ENCODE measurements at places on chromosomes 6 and 20.

GRCh38 chr6:35021004-35021403 lies 120.1 kb downstream of the TCP11 start:
- no peak for DNase-seq

DNA sequence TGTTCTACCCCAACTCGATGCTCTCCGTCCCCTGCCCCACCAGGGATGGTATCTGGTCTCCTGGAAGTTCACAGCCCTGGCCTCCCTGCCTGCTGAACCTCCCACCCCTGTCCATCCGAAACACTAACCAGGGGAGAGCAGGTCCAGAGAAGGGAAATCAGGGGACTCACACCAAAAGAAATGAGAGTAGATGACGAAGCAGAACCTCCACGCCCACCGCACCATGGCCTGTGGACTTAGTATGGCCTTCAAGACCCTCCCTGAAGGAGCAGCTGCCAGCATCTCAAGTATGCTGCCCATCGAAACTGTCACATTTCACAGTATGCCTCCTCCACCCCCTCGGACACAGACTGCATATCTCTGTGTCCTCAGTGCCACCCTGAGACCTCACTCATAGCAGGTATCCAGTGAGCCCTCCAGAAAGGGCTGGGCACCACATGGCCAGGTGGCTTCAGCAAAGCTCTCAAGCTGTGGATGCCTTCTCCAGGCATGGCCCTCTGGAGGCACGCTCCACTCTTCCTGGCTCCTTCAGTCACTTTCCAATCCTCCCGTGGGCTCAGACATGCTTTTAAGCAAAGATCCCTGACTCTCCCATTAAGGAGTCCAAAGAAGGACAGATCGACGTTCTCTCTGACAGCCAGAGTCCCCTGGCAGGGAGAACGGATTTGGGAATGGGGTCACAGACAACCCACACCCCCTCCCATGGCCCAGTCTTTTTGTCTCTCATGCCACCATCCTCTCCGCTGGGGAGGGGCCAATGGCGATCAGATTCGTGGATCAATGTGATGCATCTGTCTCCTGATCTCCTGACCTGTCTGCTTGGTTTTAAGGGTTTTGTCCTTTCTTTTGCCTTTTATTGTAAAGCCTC lies 158.4 kb downstream of the ANKRD60 start:
- DNase-seq, result no peak

DNA sequence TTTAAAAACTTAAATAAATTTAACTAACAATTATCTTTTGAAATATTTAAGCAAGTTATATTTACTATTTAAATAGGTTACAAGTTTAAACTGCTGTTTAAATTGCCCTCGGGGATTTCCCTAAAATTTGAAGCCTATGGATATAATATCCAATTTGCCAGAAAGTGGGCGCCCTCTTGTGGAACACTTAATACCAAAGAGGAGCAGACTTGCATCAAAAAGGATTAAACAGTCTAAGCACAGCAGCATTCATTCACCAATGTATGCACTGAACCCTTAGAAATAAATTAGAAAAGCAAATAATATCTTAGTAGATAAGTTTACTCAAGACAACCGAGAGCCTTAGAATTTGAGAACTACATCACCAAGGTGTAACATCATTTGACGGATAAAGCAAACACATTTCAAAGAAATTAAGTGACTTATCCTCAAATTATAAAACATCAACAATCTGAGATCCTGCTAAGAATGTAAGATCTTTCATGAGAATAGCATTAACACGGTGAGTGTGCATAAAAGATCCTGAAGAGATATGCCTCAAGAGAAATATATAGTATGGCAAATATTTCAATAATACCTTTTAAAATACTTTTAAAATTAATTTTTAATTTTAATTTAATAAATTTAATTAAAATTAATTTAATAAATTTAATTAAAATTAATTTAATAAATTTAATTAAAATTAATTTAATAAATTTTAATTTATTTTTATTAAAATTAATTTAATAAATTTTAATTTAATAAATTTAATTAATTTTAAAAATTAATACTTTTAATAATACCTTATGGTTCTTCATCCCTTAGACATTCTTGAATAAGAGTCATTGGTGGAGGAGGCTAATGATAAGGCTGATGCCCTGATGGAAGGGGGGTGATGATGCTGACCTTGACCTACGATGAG lies 11.5 kb upstream of the MEP1A start:
- DNase-seq, result peak; percentile 34

GRCh38 chr6:617456-618100 lies 39.3 kb downstream of the HUS1B start:
- DNase-seq, result no peak

- no peak for DNase-seq
These were observed 43.3 kb downstream of the LRRC1 start for GRCh38 chr6:53837865-53838769.

GRCh38 chr6:167087857-167088354 lies 35.0 kb upstream of the CCR6 start:
- no peak for DNase-seq

DNA sequence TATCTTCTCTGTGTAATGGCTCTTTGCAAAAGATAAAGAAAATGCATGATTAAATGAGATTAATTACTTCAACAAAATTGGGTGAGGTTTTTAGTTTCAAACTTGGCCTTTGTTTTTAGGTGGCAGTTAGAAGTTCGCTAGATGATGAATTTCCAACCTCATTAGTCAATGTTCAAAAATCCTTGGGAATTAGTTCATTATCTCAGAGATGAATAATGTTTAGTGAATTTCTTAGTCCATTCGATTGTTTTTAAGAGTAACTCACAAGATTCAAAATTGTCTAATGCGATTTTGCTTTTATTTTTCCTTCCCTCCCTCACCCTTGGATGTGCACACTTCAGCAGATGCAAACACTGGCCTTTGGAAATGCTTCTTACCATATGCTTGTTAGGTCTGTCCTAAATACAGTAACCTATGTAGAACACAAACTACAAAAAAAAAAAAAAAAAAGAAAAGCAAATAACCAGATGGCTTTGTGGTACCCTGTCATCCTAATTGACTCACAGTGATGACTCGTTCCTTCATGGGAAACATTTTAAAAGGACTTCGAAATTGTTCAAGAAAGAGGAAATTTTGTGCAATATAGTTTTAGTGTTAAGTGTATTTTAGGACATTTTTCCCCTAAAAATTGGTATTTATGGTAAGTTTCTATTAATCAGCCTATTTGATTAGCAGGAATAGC lies 66.7 kb downstream of the FAM229B start:
- DNase-seq, result no peak

DNA sequence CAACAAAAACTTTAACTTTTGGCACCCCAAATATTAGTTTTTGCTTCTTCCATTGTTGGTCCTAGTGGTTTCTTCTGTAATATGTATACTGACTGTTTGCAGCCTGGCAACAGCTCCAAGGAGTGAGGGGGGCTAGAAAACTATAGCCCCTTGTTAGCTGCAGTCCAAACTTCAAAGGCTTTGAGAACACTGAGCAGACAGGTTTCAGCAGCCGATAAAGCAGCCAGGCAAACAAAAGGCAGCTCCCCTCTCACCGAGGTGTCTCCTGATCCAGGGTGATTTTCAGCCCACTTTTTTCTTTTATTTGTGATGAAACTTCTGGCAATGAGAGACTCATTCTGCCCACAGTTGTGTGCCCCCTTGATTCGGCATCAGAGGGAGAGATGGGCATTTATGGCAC lies 80.7 kb downstream of the OLIG3 start:
- no peak for DNase-seq

GRCh38 chr6:3593161-3593560 lies 136.3 kb upstream of the SLC22A23 start:
- no peak for DNase-seq

DNA sequence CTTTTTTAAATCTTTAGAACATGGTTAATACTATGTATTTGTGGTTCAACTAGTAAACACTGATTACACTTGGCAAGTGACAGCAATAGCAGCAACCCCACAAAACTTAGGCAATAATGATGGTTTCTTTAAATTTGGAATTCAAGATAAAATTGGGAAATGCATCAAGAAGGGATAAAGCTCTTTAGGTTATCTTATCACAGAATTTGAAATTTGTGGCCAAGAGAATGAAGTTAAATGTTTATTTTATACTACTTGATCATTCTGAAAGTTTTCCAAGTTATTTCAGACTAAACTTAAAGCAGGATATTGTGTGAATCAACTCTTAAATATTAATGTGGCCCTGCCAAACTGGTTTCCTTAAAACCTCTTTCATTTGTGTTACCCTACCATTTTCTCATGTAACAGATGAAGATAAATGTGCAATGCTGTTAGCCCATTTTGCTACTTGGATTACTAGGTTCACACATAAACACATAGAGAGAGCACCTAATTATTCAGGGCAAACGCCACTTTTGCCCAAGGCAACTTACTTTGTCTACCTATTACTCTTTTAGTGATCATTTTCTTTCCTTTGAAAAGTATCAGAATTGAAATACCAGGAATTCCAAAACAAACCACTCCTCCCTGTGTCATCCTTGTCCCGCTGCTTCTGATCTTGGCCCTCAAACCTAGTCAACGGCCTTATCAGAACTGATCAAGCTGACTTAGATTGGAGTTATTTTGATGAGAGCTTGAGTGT lies 186.7 kb upstream of the TENT5A start:
- no peak for DNase-seq

DNA sequence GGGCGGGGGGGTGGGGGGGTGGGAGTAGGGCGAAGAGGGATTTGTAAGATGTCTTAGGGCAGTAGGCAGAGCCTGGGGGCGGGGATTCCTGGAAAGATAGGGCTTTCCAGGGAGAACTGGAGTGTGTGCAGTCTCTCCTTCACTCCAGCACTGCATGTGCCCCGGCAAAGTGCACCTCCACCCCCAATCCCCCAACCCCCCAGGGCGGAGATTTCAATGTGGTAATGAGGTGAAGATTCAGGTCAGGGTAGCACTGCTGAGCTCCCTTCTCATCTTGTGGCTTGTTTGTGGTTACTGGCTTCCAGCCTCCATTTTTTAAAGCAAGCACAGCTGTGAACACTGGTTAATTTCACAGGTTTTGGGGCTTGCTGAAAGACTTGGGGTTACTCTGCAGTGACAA lies 5.9 kb downstream of the TMEM239 start:
- DNase-seq, result no peak

- DNase-seq, result peak; percentile 50
These were observed 18.4 kb upstream of the AKAP7 start for GRCh38 chr6:131116755-131117360.

- DNase-seq, result no peak
These were observed 71.2 kb downstream of the ME1 start for GRCh38 chr6:83359638-83360037.

GRCh38 chr6:26592649-26593048 lies 4.1 kb upstream of the ABT1 start:
- DNase-seq, result no peak

DNA sequence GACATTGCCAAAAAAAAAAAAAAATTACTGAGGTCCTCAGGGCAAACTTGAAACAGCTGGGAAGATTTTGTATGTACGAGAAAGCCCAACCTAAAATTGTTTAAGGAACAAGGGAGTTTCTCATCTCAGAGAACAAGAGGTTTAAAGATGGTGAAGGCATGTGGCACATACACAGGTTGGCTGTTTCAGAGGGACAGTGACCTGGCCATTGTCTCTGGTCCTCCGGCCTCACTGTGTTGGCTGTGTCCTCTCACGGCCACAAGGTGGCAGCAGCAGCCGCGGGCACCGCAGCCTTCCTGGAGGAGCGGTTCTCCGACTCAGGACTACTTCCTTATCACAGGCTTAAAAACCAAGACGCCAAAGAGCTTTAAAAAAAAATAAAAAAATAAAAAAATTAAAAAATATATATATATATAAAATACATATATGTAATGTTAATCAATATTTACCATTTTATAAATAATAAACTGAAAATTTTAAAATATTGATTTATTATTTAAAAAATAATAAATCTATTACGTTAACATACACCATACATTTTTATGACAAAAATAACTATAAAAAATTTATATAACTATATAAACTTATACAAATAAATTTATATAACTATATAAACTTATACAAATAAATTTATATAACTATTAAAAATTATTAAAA lies 52.8 kb downstream of the GTF2H5 start:
- DNase-seq, result no peak

DNA sequence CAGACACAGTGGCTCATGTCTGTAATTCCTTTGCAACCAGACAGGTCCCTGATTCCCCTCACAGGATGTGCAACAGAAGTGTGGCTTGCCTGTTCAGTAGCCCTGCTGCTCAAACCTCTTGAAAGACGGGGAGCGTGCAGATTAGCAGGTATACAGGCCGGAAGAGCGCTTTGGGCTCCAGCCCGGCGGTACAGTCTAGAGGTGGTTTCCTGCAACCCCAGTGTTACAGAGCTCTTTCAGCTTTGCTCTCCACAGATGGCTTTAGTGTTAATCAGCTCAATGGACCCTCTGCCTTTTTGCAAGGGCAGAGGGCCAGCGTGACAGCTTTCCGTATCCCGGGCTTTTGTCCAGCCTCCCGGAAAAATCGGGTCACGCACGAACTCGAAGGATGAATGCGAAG lies 67.2 kb upstream of the TNFRSF21 start:
- DNase-seq, result no peak

GRCh38 chr6:137804637-137805036 lies 62.4 kb upstream of the TNFAIP3 start:
- DNase-seq, result no peak

DNA sequence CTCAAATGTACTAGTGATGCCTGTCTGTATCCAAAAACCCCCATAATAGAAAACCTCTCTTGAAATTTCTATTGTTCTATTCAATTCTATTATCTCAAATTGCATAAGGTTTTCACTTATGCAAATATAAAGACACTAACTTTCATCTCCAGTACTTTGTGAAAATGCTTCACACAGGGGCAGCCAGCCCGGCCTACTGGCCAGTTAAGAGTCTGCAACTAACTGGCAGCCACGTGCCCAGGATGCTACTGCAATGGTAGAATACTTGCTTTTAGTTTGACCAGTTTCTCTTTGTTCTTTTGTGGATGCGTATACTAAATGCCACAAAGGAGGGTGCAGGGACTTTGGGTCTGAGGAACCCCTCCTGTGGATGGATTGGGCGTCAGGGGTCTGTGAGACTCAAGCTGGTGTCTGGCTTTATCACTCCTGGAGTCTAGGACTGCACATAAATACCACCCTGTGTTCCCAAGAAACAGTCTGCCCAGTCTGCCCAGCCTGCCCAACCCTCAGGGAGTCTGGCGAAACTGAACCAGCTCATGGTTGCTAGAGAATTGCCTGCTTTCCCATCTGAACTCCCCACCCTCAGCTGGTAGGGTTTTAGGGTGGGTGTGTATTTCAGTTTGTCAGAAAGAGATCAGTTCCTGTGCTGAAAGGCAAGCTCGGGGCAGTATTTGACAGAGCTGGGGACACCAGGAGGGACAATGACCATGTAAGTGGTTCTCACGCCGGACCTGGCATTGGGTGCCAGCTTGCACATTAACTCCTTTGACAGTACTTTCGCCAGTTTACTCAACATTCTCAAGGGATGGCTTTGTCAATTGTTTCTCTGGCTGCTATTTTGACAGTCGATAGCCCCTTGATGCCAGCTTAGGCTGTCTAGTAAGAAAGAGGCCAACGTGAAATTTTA lies 558.2 kb upstream of the JAG1 start:
- DNase-seq, result no peak

DNA sequence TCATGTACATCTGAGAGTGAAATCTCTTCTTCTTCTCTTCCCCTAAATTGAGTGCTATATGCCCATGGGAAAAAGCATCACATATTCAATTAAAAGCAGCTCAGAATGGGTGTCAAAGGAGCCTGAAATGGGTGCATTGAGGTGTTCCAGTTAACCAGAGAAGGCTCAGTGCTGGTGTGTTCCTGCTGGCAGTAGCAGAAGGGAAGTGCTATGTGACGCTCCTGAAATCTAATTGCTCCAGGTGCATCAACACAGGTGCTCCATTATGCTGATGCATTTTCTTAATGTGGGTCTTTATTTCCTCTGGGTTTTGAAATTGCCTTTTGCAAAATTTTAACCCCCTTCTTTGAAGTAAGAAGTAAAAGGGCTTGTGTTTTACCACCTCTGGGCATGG lies 17.9 kb downstream of the SLC22A2 start:
- no peak for DNase-seq

- peak; percentile 10 for DNase-seq
These were observed 30.1 kb downstream of the RIMS4 start for GRCh38 chr20:44780226-44780625.

Measured in glomerular endothelial cell (primary cell).